ENCODE measurements at places on chromosomes 12 and 14.

DNA sequence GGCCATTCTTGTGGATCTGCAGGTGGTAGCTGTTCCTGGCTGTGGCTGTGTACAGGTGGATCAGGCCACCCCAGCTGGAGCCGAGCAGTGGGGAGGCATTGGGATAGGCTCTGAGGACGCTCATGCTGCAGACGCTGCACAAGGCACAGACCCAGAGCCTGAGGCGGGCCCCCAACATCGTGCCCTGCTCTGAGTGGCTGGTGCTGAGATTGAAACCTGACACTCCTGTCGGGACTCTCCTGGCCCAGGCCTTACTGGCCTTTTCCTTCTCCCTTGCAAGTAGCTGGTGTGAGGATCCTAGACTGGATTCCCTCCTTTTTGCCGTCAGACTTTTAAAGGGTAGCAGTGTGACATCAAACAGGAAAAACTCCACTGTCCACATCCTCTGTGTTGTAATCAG, at the start of gene FGF23:
FGF23 (minus strand) TSS at position 308 of the 400 bp plus-strand sequence; CDS start at position 178, 130 bp downstream.
- DNase-seq: peak; percentile 36

GRCh38 chr12:25320123-25321006, 69.6 kb upstream of the KRAS start:
- DNase-seq: no peak

DNA sequence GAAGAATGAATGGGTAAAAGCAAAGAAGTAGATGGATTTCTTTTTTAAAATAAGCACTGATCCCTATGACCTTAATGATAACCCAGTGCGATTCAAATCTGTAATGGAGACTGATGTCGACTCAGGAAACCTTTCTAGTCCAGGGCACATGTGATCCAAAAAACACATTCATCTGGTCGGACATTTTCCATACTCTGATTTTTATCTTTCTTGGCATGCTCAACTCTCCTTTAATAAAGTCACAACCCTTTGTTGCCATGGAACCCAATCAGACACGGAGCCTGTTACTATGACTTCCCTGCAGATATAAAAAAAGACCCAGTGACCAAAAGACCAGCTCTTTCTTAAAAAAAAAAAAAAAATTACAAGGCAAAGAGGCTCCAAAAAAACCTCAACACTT, 27.9 kb downstream of the TMCC3 start:
- DNase-seq: no peak

DNA sequence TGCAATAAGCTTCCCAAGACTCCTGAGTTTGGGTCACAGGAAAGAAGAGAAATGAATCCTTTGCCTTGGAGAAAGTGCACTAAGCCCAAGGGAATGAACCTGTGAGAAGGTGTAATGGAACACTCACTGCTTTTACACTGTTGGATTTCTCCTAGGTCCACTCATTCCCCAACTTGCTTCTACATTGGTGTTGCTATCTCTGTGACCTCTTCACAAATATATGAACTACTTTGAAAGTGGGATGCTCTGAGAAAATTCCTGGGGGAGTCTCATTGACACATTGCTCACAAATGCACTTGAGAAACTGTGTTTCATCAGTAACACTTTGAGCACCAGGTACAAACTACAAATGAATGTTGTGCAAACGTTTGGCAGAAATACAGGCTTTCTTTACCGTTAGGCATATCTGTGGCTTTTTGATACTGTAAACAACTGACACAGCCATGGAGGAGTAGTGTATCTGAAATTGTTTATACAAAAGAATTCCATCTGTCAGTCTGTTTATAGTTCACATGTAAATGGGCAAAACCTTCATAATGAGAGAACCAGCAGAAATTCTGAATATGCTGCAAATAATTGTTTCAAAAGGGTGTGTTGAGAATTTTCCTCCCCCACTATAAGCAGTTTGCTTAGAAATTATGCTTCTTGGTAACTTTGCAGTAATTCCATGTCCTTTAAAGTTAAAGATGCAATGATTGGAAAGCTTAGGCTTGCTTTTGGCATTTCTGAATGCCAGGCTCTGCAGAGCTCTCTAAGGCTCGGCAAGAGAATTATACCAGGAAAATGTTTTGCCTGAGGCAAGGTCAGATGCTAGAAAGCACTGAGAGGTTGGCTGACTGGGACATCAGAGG, 348.5 kb upstream of the DDHD1 start:
- peak; percentile 56 for DNase-seq

GRCh38 chr14:25351269-25351668, 301.3 kb upstream of the STXBP6 start:
- peak; percentile 74 for DNase-seq

All from fibroblast of mammary gland (primary cell).